ENCODE measurements at places on chromosomes 12 and 14. TPM values are rescaled to one million over a fixed set of nuclear protein-coding genes. Genes with fewer than 3 reads are reported as not detected.

- no peak for DNase-seq
Observed at GRCh38 chr12:66409195-66409871, 107.0 kb downstream of the HELB start.

DNA sequence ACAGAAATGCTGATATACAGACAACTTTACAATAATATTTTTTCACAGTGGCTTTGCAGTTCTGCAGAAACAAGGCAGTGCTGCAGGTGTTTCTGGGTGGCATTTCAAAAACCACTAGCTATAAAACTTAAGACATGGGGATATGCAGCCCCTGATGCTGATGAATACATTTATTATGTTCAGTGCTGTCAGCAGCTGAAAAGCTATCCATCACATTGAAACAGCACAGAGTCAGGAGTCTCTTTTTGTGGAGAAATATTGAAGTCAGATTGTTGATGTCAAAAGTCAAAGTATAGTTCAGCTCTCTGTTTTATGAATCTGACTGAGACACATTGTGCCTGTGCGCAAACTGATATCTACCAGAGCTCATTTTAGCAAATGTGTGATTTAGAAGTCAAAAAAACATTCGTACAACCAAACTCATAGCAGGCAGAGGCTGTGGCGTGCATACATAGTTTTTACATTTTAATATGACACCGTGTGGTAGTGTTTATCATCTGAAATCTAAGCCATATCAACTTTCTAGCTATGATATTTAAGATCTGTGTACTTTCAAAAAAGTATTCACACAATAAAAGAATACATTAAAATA lies 467.6 kb downstream of the PRKD1 start:
- DNase-seq, result no peak

- no peak for DNase-seq
Observed at GRCh38 chr12:29782871-29783772, 620 bp downstream of the TMTC1 start.

DNA sequence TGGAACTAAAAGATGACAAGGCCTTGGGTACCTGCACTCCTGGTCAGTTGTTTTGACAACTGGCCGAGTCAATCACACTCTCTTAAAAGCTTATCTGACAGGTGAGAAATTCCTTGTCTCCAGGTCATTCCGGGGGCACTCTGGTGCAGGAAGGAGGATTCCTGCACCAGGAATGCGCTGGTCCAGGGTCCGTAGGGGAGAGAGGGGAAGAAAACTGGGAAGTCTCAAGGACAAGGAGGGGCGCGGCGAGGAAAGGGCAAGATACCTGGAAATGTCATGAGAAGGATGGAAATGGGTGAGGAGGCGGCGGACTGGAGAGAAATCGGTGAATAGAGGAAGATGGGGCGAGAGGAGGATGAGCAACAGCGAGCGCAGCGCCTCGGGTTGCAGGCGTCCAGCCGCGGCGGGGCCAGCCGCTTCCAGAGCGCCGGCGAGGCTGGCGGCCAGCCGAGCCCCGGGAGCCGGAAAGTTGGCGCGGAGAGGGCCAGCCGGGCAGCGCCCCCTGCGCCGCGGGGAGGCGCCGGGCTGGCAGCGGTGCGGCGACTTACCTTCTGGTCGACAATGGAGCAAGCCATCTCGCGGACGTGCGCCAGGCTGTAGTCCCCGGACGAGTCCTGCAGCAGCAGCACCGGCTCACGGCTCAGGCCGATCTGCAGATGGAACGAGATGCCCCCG lies 809 bp downstream of the PRKD1 start:
- DNase-seq, result peak; percentile 53

DNA sequence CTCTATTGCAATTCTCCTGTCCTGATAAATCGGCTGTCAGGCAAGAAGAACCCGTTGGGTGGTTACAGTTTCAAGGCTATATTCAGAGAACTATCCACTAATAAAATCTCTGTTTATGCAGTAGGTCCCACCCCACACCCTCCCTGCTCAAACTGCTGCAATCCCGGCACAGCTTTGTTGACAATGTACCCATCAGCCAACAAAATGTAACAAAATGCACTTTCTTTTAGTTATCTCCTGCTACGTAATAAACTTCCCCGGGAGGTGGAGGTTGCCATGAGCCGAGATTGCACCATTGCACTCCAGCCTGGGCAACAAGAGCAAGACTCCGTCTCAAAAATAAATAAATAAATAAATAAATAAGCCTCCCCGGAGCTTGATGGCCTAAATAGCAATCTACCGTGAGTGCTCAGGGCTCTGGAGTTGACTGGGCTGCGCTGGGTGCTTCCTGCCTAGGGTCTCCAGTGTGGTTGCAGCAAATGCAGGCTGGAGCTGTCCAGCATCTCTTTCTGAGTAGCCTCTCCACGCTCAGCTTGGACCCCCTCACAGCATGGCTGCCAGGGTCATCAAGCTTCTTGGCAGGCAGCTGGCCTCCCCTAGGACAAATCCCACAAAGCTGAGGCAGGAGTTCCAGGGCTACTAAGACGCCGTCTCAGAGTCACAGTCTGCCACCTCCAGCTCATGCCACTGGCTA lies 43.2 kb upstream of the FBRSL1 start:
- DNase-seq, result no peak

DNA sequence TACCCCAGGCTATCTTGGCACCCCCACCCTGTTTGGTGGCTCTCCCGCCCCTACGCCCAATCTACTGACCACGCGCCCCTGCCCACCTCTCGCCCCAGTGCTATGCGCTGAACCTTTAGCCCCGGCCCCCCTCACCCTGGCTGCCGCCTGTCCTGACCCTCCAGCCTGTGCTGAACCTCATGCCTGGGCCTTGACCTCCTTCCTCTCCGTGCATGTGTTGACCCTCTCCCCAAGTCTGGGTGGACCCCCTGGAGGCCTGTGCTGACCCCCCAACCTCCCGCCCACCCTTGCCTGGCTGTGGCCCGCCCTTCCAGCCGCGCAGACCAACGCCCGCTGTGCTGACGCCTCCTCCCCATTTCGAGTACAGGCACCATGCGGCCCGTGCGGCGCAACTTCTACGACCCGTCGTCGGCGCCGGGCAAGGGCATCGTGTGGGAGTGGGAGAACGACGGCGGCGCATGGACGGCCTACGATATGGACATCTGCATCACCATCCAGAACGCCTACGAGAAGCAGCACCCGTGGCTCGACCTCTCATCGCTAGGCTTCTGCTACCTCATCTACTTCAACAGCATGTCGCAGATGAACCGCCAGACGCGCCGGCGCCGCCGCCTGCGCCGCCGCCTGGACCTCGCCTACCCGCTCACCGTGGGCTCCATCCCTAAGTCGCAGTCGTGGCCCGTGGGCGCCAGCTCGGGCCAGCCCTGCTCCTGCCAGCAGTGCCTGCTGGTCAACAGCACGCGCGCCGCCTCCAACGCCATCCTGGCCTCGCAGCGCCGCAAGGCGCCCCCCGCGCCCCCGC lies 20.7 kb downstream of the DTX1 start:
- DNase-seq, result no peak

DNA sequence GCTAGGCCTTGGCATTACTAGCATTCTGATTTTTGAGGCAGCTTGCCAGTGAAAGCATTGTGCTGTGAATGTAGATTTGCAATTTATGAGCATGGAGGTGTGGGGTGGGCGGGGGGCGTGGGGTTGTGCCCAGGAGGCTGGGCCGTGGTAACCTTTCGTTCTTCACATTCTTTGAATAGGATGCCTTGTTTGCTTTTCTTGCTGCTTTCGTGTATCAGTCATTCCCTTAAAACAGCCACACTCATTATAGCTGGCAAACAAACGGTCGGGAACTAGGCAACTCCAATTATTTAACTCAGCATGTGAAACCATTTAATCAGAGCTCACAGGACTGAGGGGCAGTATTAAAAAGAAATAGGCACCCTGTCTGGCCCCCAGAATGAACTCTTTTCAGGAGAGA lies 115.9 kb upstream of the PELI2 start:
- no peak for DNase-seq

DNA sequence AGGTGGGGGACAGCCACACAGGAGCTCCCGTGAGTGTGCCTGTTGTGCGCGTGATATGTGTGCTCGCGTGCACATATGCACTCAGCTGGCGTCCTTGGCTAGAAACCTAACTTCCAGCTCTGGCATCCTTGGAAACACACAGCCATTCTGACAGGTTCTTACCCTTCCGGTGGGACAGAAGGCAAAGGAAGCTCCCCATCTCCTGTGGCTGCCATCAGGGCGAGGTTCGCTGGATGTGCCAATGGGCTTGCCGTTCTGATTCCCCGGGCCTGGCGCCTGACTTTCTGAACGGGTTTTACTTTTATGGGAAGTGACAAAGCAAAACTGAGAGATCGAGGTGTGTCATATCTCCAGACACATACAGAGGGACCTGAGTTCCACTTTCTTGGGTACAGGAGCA lies 124.7 kb downstream of the PAPOLA start:
- no peak for DNase-seq

DNA sequence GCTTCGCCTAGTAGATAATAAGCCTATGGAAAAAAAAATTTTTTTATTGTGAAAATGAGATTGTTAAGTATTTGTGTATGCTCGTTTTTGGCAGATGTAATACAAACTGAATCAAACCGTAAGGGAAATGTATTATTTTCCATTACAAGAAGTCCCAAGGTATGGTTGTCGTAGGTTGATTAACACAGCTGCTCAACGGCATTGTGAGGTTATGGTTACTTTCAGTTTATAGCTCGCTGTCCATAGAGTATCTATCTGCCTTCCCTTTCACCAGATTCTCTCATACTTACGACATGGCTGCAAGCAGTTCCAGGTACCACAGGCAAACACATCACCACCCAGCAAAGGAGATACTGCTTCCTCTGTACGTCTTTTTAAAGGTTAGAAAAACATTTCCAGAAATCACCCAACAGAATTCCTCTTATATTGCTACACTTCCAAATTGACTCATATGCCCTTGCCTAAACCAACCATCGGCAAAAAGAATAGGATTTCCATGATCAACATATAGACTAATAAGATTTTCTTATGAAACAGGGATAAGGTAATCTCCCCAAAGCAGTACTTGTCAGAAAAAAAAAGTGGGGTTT lies 338.6 kb downstream of the SYT1 start:
- no peak for DNase-seq

- no peak for DNase-seq
Observed at GRCh38 chr12:3629057-3629830, 123.7 kb downstream of the CRACR2A start.

DNA sequence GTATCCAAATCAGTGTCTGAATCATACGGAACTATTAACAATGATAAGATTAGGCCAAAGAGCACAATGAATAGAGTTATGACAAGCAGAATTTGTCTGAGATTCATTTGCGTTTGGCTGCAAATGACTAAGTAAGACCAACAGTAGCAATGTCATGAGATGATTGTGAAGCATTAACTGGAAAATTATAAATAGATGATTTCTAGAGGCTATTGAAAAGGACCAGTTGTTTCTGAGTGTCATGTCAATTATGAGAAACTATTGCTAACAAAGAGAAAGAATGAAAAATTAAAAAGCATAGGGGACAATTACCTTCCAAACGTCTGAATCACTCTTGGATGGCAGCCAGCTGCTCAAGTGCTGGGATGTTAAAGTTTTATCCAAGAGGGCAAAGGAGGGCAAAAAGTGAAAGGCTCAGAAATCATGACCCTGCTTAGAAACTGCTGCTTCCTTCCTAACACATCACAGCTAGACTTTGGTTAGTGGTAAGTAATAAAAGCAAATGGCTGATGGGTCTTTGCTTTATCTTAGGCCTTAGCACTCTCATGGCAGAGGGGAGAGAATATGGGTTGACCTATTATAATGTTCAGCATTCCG lies 89.0 kb downstream of the AKAP6 start:
- DNase-seq, result no peak

DNA sequence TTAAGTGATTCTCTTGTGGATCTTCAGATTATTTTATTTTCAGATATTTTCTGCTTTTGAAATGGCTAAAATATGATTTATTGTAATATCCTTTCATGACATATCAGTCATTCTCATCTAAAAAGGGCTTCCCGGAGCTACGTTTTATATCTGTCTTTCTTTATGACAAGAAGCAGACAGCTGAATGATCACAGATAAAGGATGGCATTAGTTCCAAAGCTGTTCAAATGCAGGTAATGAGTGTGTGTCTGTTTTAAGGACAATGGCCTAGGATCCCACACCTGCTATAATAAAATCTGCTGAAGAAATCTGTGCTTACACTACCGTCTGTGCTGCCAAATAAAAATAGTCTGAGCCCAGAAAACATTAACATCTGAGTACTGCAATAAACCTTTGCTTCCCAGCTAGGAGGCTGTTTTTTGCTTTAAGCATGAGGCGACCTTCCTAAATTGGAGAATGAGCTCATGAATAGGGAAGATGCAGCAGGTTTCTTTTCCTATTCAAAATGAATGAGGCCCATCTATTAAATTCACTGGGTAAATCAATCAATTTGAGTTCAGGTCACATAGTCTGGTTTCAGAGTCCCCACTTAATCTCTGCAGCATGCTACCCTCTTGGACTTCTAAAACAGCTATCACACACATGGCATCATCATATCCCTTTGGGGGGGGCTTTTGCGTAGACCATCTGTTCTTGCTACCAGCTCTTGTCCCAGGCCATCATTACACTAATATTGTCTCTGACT lies 498.5 kb downstream of the NELL2 start:
- no peak for DNase-seq

DNA sequence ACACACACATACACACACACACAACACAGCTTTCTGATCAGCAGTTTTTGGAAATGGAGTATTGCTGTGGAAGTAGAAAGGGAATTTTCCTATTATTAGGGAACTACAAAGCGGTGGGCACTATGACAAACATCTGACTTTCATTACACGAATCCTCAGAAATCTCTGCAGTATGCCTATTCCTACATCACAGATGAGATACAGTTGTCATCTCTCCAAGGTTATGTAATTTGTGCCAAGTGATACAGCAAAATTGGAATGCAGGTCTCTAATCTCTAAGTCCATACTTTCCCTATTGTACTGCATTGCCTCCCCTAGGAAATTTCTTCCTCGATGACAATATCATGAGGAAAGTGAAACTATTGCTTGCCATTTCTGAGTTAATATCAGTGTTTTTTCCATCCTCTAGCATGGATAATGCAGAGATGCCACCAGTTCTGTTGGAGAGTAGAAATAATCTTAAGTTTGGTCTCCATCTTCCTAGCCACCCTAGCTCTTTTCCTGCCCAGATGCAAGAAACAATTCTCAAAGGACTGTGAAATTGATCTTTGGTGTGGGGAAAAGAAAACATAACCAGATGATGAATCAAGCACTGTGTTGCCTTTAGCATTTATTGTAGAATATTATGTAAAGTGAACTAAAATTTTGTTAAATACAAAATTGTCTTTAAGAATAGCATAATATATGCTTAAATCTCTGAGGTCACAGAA lies 94.7 kb downstream of the ERGIC2 start:
- no peak for DNase-seq

GRCh38 chr12:88960213-88960878 lies 380.1 kb upstream of the KITLG start:
- no peak for DNase-seq

DEPDC4 gene
- total RNA-seq, result not detected

PDE3A gene
- 97.3 TPM for total RNA-seq

CFL2 gene
- 11.5 TPM for total RNA-seq

CD9 gene
- 141 TPM for total RNA-seq

Measured in Peyer's patch (tissue), 4 donors.